WTC11 (cell line): ENCODE measurements at places on chromosomes 11 and 22.

DNA sequence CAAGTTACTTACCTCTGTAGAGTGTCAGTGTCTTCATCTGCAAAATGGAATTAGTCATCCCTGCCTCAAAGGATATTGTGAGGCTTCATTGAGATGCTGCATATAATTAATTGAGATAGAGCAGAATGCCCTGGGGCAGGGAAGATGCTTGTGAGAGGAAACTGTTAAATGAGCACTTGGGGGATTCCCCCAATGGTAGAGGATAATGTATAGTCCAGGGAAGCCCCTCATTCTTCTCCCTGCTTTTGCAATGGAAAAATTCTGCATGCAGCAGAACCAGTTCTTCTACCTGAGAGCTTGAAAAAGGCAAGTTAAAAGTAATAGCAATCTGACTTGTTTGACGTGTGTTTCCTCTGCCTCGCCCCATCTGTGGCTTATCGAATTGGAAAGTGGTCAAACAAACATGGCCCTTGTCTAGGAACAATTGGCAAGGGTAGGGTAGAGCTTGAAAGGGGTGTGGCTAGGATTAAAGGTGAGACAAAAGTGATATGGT, 90.9 kb downstream of the NAV2 start:
- DNase-seq = no peak

DNA sequence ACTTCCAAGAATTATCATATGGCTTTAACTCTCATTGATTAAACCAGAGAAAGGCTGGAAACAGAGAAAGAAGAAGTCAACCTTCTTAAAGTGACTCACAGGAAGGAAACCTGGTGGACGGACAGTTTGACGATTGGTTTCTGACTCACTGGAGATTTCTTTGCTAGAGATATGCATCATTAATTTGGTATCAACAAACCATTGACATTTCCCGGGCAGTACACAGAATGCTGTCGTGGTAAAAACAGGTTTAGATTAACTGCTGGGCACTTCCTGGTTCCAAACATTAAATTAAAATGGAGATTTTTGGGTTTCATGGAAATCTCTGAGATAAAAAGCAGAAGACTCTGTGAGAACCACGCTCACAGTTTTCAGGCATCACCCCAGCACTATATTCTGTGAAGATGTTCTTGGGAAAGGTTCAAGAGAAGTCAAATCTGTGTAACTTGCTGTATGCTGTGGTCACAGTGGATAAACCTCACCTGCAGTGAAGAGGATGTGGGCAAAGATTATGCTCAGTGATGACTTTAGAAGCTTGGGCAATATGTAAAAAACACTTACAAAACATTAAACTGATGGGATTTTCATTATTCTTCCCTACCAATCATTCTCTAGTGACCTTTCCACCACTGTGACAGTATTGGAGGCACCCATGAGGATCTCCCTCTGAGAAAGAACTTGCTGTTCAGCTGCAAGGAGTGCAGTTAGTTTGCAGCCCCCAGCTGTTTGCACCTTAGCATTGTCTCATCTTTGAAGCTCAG, 61.1 kb upstream of the CD44 start:
- DNase-seq = no peak

- DNase-seq = no peak
Observed at GRCh38 chr11:118338637-118339061, 3.9 kb downstream of the CD3D start.

DNA sequence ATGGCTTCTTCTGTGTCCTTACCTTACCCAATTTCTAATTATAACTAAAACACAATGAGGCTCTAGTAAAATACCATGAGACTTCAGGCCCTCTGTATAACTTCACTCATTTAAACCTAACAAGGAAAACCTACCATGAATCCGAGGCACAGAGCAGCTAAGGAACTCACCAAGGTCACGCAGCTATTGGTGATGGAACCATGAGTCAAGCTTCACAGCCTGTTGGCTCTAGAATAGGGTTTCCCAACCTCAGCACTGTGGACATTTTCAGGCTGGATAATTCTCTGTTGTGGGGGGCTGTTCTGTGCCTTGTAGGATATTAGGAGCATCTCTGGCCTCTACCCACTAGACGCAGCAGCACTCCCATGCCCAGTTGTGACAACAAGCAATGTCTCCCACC, 75.7 kb downstream of the TIMP3 start:
- DNase-seq = no peak

DNA sequence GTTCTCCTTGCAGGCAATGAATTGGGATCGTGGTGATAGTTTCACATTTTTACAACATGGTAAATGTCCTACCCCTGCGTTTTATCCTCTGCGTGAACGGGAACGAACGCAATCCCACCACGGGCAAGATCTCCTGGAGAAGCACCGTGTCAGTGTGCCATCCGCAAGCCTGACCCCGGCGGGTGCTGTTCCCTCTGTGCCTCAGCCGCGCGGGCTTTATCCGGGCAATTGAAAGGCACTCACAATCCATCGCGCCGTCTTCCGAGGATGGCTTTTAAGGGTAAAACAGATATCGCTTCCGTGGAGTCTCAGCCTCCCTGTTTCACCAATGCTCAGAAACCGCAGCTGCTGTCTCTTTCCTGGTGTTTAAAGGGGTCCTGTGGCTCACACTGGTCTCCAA, 1387.5 kb downstream of the BRD1 start:
- no peak for DNase-seq
